RPMI7951 (cell line): ENCODE measurements at places on chromosomes 5 and 9. TPM values are rescaled to one million over a fixed set of nuclear protein-coding genes. Genes with fewer than 3 reads are reported as not detected.

Gene DBN1
- total RNA-seq, result 29.7 and 39.5 TPM in 2 replicates

Gene GFM2
- 33.8 and 34.2 TPM in 2 replicates for total RNA-seq

Gene OR1J2
- total RNA-seq, result not detected in 2 replicates

Gene INSYN2B
- 6.2 and 8.4 TPM in 2 replicates for total RNA-seq

Gene CRAT
- 28.7 and 29.9 TPM in 2 replicates for total RNA-seq

Gene FAM174A
- 5.9 and 10.5 TPM in 2 replicates for total RNA-seq

Gene PCDHB6
- total RNA-seq, result 0.20 and 0.24 TPM in 2 replicates

Gene CTSV
- 9.1 TPM in 2 replicates for total RNA-seq

Gene PCDHAC2
- not detected in 2 replicates for total RNA-seq

Gene OBP2B
- total RNA-seq, result not detected in 2 replicates

Gene IFNA4
- not detected in 2 replicates for total RNA-seq

Gene PDCD1LG2
- 10.7 and 16.2 TPM in 2 replicates for total RNA-seq

Gene COL23A1
- 0.12 and 0.39 TPM in 2 replicates for total RNA-seq

Gene N4BP3
- 0.12 and 0.29 TPM in 2 replicates for total RNA-seq

Gene GFI1B
- not detected in 2 replicates for total RNA-seq

Gene CER1
- total RNA-seq, result not detected in 2 replicates

Gene TMEFF1
- total RNA-seq, result 0.48 and 2.1 TPM in 2 replicates

Gene HMGCR
- total RNA-seq, result 28.4 and 33.9 TPM in 2 replicates

Gene AKNA
- total RNA-seq, result 2.9 and 4.2 TPM in 2 replicates

Gene HTR4
- not detected in 2 replicates for total RNA-seq

Gene HSPB3
- total RNA-seq, result 3.1 and 3.4 TPM in 2 replicates

Gene TRMT10B
- total RNA-seq, result 1.7 and 2.0 TPM in 2 replicates

Gene ACOT12
- not detected in 2 replicates for total RNA-seq

Gene RASGEF1C
- total RNA-seq, result 0.24 and 2.0 TPM in 2 replicates

Gene MCC
- total RNA-seq, result 10.3 and 11.3 TPM in 2 replicates

Gene HEXB
- total RNA-seq, result 162 and 180 TPM in 2 replicates

Gene TPPP
- 0.72 and 0.98 TPM in 2 replicates for total RNA-seq

Gene CDH9
- total RNA-seq, result not detected in 2 replicates

Gene TXNDC8
- total RNA-seq, result not detected in 2 replicates

Gene AQP7
- not detected in 2 replicates for total RNA-seq

Gene CXCL14
- not detected in 2 replicates for total RNA-seq

Gene LCN2
- not detected in 2 replicates for total RNA-seq

Gene FABP6
- 3.6 and 6.4 TPM in 2 replicates for total RNA-seq

Gene FKBP15
- 15.0 and 19.1 TPM in 2 replicates for total RNA-seq

Gene CLTB
- total RNA-seq, result 70.2 and 92.2 TPM in 2 replicates

Gene SCGB3A2
- total RNA-seq, result not detected in 2 replicates

Gene TAS2R1
- not detected in 2 replicates for total RNA-seq

Gene CCNJL
- total RNA-seq, result 2.3 and 3.0 TPM in 2 replicates

Gene F2RL1
- 6.8 and 8.6 TPM in 2 replicates for total RNA-seq

Gene PIP5K1B
- total RNA-seq, result not detected in 2 replicates

Gene GALNT12
- 3.2 and 4.6 TPM in 2 replicates for total RNA-seq

Gene UGT3A2
- total RNA-seq, result 0.39 TPM in 1 of 2 replicates, not detected in the other

Gene GPR150
- total RNA-seq, result 0.10 TPM in 1 of 2 replicates, not detected in the other

Gene FAM13B
- 6.2 and 6.4 TPM in 2 replicates for total RNA-seq

Gene WWC1
- 0.10 and 0.24 TPM in 2 replicates for total RNA-seq

Gene HRCT1
- total RNA-seq, result 0.20 TPM in 1 of 2 replicates, not detected in the other

Gene SPZ1
- total RNA-seq, result not detected in 2 replicates

Gene MYOZ3
- total RNA-seq, result 0.78 TPM in 1 of 2 replicates, not detected in the other

Gene PCDHGA6
- total RNA-seq, result 1.3 and 1.8 TPM in 2 replicates

Gene RGS7BP
- total RNA-seq, result not detected in 2 replicates
